Cerebellar nuclear complex (tissue), 1 donor: ENCODE measurements at places on chromosomes 16 and 17.

GRCh38 chr17:21228845-21229244 lies 14.9 kb upstream of the TMEM11 start:
- DNase-seq: no peak

DNA sequence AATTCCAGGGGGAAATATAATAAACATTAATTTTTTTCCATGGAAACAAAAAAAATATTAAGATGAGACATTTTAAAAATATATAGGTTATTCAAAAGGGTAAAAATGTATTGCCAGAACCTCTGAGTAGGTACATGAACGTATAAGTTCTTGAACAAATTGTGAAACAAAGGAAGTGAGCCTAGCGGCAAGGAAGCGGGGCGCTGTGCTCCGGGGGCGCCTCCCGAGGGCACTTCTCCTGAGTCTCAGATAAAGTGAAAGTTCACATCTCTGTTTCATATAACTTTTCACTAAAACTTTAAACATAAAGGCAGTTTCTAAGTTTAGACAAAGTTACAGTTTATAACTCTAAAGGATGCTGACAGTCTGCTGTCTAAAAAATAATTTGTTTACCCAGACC lies 52.3 kb downstream of the TNRC6C start:
- no peak for DNase-seq

DNA sequence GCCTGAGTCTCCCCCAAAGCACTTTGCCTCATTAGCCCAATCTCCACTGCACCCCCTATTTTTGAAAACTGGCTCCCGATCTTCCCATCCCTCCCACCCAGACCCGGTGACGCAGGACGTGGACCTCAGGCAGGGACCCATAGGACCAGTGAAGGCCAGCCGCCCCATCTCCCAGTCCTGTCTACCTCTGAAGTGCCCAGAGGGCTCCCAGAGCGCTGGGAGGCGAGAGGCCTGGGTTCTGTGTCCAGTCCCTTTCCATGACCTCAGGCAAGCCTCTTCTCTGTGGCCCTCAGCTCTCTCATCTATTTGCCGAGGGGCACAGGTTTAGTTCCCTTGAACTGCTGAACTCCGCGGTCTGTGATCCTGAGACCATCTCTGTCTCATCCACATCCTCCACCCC lies 714 bp downstream of the TNS4 start:
- no peak for DNase-seq

- DNase-seq: no peak
Observed at GRCh38 chr17:70168044-70168976, 1.0 kb upstream of the KCNJ2 start.

- no peak for DNase-seq
Observed at GRCh38 chr17:27552276-27552732, 78.7 kb upstream of the LGALS9 start.

DNA sequence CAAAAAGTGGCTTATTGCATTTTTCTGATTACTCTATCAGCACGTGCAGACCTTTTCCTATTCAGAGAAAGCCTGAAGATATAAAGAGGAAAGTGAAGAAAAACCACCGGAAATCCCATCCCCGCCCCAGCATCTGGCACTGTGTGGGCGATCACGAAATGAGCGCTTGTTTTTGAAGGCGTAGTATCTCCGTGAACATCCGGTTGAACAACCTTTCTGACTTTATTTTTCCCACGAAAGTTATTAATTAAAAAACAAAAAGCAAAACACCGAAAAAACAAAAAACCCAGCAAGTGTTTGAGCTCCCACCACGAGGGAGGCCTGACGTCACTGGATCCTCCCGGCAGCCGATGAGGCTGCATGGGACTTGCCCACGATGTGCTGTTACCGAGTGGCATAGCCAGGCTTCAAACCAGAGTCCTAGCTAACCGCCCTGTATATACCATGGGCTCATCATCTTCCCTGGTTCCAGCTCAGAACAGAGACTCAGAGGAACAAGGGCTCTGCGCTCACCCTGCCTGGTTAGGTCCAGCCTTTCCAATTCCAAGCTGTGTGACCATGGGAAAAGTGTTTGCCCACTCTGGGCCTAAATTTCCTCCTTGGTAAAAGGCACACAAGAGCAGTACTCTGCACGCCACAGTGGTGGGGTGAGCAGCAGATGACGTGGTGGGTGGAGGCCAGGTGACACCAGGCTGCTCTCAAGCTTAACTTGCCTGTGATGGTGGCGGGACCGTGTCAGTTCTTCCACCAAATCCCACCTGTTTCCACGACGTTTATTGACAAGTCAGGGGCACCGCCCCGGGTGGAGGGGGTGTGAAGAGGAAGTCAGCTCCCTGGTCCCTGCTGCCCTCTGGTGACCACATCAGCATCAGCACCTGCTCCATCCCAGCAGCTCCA lies 34.3 kb upstream of the IL21R start:
- no peak for DNase-seq

DNA sequence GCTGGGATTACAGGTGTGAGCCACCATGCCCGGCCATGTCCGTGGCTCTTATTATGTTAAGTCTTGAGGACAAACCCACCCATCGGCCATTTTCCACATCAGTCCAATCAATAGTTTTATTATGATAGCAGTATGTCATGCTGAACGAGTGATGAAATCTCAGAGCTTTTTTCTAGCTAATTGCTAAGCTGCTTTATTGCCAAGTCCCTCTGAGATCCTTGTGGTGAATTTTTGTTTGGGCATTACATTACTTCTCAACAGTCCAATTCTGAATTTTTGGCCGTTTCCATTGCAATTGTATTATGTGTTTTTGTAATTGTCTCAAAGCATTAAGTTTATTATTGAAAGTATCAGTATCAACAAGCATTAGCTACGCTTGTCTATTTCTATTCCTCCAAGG lies 10.9 kb downstream of the RNF112 start:
- no peak for DNase-seq

- DNase-seq: no peak
Observed at GRCh38 chr17:47742319-47743181, 9.5 kb downstream of the TBX21 start.

DNA sequence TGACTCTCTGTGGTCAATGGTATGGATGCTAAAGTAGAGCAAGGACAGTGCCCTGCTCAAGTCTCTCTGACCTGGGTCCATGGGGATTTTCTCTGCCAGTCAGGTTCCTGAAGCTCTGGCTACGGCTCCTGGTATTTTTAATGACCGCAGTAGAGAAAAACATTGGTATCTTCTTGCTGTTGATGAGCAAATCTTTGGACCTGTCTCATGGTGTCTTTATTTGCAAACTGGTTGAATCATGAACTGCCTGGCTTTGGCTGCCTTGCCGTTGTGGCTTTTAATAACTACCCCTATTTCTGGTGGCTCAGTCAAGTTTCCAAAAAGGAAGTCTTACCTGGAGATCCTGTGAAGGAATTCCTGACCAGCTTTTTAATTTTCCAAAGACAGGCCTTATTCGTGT lies 8.7 kb downstream of the FAM234A start:
- no peak for DNase-seq

GRCh38 chr17:6474906-6475305 lies 30.7 kb downstream of the PIMREG start:
- peak; percentile 35 for DNase-seq

GRCh38 chr17:1367351-1367745 lies 32.7 kb downstream of the YWHAE start:
- no peak for DNase-seq

DNA sequence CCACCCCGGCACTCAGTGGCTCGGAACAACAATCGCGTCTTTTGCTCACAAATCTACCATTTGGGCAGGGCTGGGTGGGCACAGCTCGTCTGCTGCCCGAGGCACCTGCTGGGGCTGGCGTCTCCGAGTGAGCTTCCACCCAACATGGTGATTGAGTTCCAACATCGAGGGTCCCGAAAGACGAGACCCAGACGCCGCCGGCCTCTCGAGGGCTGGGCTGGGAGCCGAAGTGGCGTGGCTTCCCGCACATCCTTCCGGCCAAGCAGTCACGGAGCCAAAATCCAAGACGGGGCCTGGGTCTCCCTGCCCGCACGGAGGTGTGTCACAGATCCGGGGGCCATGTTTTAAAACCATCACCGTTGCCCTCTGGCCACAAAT lies 7.5 kb upstream of the ZFPM1 start:
- DNase-seq: no peak

- no peak for DNase-seq
Observed at GRCh38 chr17:9487406-9487805, 88.2 kb downstream of the STX8 start.

GRCh38 chr17:305090-305976 lies 47.3 kb downstream of the RPH3AL start:
- no peak for DNase-seq

DNA sequence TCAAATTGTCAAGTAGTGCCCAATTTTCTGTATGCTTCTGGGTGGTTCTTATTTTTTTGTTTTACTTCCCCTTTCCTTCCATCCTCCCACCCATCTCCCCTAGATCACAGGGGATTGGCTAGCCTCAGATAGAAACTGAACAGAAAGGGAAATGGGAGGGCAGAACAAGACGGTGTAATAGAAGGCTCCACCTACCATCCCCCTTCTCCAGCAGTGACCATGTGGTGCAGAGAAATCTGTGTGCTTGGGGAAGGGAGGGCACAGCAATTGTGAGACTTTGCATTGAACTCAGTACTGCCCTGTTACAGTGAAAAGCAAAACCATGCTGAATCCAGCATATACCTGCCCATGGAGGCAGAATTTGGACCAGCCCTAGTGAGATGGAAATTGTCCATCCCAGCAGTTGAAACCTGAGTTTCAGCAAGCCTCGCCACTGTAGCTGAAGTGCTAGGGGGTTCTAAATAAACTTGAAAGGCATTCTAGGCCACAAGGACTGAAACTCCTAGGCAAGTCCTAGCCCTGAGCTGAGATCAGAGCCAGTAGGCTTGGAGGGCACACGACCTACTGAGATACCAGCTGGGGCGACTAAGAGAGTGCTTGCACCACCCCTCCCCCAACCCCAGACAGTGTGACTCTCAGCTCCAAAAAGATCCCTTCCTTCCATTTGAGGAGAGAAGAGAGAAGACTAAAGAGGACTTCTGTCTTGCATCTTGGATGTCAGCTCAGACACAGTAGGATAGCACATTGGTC lies 5.2 kb downstream of the SLFN11 start:
- no peak for DNase-seq

DNA sequence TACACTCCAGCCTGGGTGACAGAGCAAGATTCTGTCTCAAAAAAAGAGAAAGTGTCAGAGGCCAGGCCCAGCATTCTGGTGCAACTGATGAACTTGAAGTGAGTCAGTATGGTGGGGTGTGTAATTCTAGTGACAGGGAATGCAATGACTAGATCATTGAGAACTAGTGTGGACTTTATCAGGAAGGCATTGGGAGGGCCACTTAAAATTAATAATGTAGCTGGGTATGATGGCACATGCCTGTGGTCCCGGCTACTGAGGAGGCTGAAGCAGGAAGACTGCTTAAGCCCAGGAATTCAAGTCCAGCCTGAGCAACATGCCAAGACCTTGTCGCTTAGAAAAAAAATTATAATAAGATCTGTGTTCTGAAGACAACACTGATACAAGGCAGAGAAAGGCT lies 90.8 kb downstream of the STX8 start:
- DNase-seq: no peak

- no peak for DNase-seq
Observed at GRCh38 chr16:76816475-76816874, 374.5 kb upstream of the MON1B start.

GRCh38 chr17:79797492-79798298 lies 818 bp upstream of the CBX8 start:
- no peak for DNase-seq

- peak; percentile 84 for DNase-seq
Observed at GRCh38 chr16:68251832-68252231, 6.7 kb downstream of the PLA2G15 start.

- DNase-seq: no peak
Observed at GRCh38 chr17:78573955-78574354, 3.2 kb downstream of the DNAH17 start.

DNA sequence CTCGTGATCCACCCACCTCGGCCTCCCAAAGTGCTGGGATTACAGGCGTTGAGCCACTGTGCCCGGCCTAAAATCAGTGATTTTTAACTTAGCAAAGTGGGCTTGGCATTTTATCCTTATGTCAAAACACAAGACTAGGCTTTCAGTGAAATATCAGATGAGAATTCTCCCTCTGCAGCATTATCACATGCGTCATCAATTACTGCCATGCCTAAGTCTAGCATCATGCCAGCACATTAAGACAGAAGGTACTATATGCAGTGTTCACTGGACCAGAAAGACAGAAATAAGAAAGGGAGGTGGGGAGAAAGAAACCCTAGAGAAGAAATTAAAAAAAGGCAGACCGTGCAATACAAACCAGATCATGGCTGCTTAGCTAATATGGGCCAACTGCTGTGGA lies 29.8 kb downstream of the GPATCH8 start:
- no peak for DNase-seq

GRCh38 chr17:45131616-45132319 lies 547 bp downstream of the PLCD3 start:
- no peak for DNase-seq

- no peak for DNase-seq
Observed at GRCh38 chr17:37546302-37546701, 56.6 kb downstream of the DUSP14 start.

DNA sequence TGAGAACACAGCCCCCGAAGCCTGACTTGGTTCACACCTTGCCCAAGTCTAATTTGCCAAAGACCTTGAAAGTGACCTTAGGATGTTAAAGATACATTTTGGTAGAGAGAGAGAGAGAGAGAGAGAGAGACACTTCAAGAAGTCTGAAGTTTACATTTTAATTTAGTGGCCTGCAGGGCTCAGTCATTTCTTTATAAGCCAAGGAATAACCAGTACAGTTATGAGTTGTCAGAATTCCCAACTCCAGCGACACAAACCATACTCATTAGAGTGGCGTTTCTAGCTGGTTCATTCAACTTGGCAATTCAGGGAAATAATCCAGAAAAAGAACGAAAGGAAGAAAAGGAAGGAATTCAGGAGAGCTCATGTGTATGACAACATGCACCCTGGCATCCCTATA lies 204.1 kb downstream of the CCDC182 start:
- no peak for DNase-seq

- no peak for DNase-seq
Observed at GRCh38 chr17:49514071-49514721, 19.1 kb downstream of the NGFR start.

- DNase-seq: no peak
Observed at GRCh38 chr16:19393226-19394111, 24.2 kb upstream of the TMC5 start.

DNA sequence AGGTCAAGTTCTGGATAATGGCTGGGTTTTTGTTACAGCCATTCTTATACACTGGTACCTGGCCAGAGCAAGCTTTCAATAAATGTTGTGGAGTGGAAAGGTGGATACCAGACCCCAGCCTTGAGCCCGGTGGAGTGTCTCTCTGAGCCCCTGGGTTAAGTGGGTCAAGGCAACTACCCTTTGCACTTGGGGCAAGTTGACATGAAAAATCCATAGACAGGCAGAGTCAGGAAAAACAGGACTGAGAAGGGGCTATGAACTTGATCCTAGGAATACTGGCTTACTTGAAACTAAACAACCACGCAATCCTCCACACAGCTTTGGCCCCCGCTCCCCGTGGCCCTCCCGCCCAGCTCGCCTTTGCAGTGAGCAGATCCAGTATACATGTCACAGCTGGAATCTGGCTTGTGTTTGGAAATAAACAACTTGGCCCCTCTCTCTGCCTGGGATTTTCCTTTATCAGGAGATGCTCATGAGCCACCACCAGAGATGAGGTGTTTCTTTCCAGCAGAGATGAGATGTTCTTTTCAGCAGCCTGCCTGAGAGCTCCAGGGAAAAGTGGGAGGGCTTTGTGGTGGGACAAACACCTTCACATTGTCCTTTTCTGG lies 65.9 kb downstream of the KSR1 start:
- no peak for DNase-seq

GRCh38 chr17:79600681-79601131 lies 10.1 kb downstream of the RBFOX3 start:
- no peak for DNase-seq

GRCh38 chr17:37791447-37792399 lies 46.9 kb upstream of the HNF1B start:
- DNase-seq: no peak
